ENCODE measurements at places on chromosomes 2 and 18.

- no peak for DNase-seq
Measured at GRCh38 chr2:25664183-25664964, 9.0 kb downstream of the DTNB start.

- DNase-seq, result no peak
Measured at GRCh38 chr2:237743561-237744269, 54.9 kb upstream of the RBM44 start.

GRCh38 chr2:148968301-148968700 lies 70.2 kb upstream of the LYPD6B start:
- DNase-seq, result no peak

DNA sequence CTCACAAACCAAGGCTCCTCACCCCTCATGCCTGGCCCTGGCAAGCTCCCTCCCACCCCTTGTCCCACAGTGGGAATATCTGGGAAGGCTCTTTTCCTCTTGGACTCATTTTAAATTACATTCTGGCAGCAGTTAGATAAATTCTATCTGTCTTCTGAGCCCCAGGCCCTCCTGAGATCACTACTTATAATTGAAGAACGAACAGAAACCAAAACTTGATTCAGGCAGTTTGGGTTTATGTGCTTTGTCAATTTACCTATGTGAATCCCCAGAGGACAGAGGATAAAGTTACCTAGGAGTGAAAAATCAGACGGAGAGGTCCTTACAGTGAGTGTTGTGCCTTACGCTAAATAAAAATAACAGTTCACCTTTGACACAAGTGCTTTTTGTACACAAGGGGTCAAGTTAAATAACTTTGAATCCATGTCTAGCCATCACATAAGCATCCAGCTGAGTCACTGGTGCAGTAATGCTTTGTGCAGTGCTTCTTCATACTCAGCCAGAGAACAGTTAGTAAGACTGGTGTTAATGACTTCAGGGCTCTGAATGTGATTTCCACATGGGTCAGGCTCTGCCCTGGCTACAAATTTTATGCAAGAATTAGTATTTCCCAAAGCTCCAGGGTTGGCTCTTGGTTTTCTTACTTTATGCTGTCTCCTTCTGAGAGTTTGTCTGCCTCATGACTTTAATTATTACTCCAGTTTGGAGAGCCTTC lies 329.3 kb downstream of the INSIG2 start:
- DNase-seq, result no peak

- DNase-seq, result no peak
Measured at GRCh38 chr2:96374211-96374951, 38.8 kb downstream of the NCAPH start.

- no peak for DNase-seq
Measured at GRCh38 chr2:27278010-27278409, 2.8 kb downstream of the DNAJC5G start.

DNA sequence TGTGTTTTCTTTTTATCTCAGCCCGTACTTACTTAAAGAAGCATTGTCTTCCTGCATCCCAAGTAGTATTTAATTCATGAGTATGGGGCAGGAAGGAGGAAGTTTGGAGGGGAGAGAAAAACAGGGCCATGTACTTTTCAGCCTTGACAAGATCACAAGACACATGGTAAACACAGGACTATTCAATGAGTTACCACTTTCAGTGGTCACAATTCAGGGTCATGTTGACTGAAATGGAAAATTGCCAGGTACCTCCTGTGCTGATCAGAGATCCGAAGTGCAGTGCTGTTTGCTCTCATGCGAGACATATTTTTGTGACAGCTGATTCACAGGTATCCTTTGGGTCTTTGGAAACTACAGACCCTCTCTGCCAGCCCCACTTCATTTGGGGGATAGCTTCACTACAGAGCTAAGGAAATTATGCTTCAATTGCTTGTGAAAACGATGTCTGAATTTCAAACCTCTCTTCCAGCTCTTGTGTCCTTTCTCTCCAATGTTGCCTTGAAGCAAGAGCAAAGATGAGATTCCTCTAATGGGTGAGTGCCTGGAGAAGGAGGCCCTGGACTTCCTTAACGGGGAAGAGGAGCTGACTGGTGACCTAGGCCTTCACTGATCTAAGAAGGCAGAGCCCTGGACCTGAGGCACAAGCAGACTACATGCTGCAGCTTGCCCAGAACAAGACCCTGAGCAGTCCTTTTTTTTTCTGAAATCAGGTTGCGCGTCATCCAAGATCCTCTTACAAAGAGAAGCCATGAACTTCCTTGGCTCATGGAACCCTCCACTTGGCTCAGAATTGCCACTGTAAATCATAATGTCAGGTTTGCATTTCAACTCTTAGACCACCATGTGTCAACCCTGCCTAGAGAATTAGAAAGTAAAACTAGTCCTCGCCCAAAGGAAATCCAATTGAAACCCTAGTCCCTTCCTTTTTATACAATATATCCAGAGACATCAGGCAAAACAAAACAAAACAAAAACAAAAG lies 44.1 kb downstream of the EVA1A start:
- no peak for DNase-seq

Data from left forelimb (tissue), 1 donor.